ENCODE measurements at places on chromosomes 6 and 20.
A peak's percentile ranks its signal among the peaks of the same experiment; 100 is the strongest.

- no peak for DNase-seq
These were observed 242.4 kb downstream of the ALDH8A1 start for GRCh38 chr6:134707342-134708031.

DNA sequence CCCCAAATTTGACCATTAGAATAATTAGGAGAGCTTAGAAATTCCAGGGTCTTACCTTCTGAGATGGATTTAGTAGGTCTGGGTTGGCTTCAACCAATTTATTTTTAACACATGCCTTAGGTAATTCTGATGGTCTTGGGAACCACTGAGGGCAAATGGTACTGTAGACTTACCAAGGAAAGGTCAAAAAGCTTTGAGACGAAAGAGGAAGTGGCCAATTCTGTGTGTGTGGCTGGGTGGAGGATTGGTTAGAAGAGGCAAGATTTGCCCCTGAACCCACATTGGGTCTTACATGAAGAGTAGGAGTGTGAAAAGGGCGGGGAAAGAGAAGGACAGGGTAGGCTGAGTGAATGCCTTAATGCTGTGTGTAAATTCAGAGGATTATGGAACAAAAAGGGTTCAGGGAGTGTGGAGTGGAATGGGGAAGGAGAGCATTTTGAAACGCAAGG lies 2.7 kb downstream of the ITCH start:
- DNase-seq: peak; percentile 49

DNA sequence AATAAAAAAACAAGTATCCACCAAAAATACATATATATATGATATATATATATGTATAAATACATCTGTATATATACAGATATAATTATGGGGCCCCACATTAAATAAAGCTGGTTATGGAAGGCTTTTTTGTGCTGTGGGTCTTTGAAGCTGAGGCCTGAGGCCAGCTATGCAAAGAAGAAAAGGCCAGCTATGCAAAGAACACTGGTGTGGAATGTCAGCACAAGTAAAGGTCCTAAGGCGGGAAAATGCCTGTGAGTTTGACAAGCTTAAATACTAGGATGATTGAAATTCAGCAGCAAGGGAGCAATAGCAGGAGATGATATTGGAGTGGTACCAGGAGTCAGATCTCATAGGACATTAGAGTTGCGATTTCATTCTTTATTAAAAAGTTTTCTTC lies 25.2 kb downstream of the ADGRF1 start:
- no peak for DNase-seq

GRCh38 chr20:51019656-51020592 lies 3.0 kb downstream of the KCNG1 start:
- no peak for DNase-seq

- no peak for DNase-seq
These were observed 99.3 kb downstream of the SESN1 start for GRCh38 chr6:108995296-108995695.

- no peak for DNase-seq
These were observed 597.7 kb upstream of the CITED2 start for GRCh38 chr6:139972116-139972515.

- DNase-seq: no peak
These were observed 24.3 kb downstream of the BMP6 start for GRCh38 chr6:7750197-7750596.
